Left colon (tissue), 2 donors: ENCODE measurements at places on chromosomes 11 and 22.
A peak's percentile ranks its signal among the peaks of the same experiment; 100 is the strongest.

DNA sequence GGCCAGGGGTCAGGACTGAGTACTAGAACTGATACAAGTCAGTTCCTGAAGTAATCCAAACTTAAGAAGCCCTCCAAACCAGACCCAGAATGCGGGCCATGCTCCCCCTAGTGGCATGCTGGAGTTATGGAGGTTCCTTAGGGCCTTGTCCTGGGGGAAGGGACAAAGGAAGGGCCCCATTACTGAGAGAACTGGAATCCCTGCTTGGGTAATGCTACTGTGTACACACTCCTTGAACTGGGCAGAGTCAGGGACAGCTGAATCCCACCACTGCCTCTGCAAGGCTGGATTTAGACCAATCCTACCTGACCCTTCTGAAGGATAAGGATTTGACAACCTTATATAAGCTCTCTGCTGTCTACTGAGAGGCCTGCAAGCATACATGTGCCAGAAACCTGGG lies 97.3 kb upstream of the AKIP1 start:
- peak; percentile 76 for DNase-seq

DNA sequence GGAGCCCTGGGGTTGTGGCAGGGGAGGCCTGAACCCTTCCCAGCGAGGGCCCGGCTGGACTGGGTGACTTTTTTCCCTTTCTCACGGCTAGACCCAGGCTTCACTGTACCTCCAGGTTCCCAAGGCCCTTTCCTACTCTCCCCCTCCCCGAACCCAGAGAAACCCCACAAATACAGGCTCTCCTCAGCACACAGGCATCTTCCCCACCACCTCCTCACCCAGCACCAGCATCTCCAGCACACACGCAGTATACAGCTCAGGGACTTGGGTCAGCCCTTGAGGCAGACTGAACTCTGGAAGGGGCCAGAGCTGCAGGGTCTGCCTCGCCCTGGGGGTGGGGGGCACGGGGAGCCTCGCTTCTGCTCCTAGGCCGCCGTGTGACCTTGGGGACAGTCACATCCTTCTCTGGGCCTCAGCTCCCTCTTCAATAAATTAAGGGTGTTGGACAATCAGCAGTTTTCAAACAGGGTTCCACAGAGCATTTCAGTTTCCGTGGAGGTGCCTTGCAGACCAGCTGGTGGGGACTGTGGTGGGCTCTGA lies 4.5 kb downstream of the TMPRSS13 start:
- DNase-seq = no peak

- no peak for DNase-seq
These were observed 220.5 kb upstream of the B3GAT1 start for GRCh38 chr11:134632347-134633119.

- DNase-seq = peak; percentile 74
These were observed 13.9 kb downstream of the OTUB1 start for GRCh38 chr11:64000026-64000739.

- no peak for DNase-seq
These were observed 15.6 kb downstream of the UBE2L3 start for GRCh38 chr22:21582801-21583740.

GRCh38 chr11:128544471-128545051 lies 42.8 kb downstream of the ETS1 start:
- no peak for DNase-seq

- no peak for DNase-seq
These were observed 5.2 kb downstream of the MAML2 start for GRCh38 chr11:96337541-96338431.

DNA sequence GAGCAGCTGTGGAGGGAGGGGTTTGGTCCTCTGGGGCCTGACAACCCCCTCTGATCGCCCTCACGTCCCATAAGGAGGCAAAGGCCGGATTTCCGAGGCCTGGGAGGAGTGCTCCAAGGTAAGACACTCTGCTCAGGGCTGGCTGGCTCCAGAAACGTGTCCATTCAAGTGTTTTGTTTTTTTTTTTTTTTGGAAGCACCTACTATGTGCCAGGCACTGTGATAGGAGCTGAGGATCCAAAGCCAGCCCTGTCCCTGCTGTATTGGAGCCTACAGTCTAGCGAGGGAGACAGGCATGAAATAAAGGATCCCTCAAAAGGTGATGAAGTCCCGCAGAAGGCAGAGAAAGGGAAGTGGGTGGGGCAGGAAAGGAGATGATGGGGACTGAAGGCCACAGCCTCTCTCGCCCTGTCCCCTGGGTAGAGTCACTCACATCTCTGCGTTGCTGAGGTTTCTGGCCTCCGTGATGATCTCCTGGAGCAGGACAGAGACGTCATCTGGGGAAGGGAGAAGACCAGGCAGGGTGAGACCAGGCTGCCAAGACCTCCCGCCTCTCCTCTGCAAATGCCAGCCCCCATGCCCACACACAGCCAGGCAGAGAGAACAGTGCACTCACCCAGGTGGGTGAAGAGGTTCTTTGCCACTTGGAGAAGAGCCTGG lies 89.2 kb downstream of the PDE2A start:
- no peak for DNase-seq

GRCh38 chr11:14454861-14455632 lies 44.6 kb downstream of the COPB1 start:
- DNase-seq = no peak

GRCh38 chr22:37343348-37343747 lies 61.0 kb downstream of the CYTH4 start:
- DNase-seq = no peak

DNA sequence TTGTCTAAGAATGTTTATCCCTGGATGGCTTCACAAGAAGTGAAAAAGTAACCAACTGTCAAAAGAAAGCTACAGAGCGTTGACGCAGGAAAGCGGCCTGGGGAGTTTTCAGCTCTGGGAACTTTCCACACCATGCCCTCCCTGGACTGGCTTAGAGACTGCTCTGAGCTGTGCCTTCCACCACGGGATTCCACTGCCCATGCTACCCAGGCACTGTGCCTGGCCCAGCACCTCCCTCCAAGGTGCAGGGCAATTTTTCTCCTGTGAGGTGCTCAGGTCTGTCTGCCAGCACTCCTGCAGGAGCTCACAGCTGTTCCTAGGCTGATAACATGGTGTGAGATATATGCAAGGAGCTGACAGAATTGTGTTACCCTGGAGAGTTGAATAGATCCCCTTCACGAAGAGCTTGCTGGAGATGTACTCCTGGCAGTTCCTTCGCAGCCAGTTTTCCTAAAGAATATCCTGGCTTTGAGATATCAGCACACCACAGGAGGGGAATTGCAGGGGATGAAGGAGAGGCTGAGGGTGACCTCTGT lies 258.3 kb upstream of the B3GAT1 start:
- DNase-seq = no peak

- no peak for DNase-seq
These were observed 117.4 kb downstream of the SGSM3 start for GRCh38 chr22:40487663-40488249.

DNA sequence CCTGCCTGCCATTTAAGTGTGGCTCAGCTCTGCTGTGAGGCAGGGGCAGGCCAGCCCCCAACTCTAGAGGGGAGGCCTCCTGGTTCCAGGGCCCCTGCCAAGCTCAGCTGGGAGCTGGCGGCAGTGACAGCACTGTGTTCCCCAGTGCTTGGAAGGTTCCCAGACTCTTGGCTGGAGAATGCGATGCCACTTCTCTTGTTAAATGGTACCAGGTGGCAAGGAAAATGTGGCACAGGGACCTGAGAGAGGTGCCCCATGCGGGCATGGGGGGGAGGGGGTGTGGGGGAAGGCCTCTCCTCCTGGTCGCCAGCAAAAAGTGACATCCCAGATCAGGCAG lies 8.4 kb upstream of the TNFRSF13C start:
- peak; percentile 4 for DNase-seq

GRCh38 chr11:119626871-119627270 lies 102.1 kb downstream of the NECTIN1 start:
- no peak for DNase-seq

DNA sequence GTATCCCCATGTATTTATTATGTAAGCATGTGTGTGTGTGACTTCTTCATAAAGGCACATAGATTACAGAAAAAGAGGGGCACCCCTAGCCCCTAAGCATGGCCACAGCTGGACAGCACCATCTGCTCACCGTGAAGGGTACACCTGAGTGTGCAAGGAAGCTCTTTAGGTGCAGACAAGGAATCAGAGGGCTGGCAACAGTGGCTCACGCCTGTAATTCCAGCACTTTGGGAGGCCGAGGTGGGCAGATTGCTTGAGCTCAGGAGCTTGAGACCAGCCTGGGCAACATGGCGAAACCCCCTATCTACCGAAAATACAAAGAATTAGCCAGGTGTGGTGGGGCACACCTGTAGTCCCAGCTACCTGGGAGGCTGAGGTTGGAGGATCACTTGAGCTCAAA lies 56.3 kb downstream of the DGCR2 start:
- no peak for DNase-seq

- no peak for DNase-seq
These were observed 16.8 kb upstream of the P2RY2 start for GRCh38 chr11:73201249-73201648.

GRCh38 chr11:118621784-118622375 lies 14.5 kb downstream of the PHLDB1 start:
- DNase-seq = no peak

- DNase-seq = no peak
These were observed 1518.2 kb upstream of the TENM4 start for GRCh38 chr11:80958987-80959386.

DNA sequence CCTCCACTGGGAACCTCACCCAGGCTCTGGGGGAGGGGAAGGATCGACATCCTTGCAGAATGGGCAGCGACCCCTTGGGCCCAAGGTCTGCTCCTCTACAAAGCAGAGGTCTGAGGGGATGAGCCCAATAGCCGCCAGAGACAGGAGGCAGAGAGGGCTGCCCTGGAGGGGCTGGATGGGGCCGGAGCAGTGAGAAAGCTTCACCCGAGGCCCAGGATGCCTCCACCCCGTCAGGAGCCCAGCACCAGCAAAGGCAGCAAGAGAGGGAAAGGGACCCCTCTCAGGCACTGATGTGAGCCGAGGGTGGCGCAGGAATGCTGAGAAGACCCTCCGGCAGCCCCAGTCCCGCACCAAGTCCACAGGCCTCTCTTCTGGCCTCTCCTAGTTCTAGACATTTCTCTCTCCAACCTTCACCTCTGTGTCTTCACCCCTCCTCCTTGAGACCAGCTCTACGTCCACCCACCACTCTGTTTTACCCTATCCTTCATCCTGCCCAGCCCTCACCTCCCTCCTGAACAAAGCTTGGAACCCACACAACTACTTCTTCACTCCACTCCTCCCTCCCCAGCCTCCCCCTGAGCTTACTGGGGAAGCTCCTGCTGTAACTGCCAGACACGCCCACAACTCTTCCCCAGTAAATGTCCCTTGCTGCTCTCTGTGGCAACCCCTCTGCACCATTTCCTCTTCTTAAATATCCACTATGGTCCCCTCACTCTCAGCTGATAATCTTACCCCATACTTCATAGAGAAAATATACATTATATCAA lies 131.9 kb downstream of the MPPED1 start:
- no peak for DNase-seq

DNA sequence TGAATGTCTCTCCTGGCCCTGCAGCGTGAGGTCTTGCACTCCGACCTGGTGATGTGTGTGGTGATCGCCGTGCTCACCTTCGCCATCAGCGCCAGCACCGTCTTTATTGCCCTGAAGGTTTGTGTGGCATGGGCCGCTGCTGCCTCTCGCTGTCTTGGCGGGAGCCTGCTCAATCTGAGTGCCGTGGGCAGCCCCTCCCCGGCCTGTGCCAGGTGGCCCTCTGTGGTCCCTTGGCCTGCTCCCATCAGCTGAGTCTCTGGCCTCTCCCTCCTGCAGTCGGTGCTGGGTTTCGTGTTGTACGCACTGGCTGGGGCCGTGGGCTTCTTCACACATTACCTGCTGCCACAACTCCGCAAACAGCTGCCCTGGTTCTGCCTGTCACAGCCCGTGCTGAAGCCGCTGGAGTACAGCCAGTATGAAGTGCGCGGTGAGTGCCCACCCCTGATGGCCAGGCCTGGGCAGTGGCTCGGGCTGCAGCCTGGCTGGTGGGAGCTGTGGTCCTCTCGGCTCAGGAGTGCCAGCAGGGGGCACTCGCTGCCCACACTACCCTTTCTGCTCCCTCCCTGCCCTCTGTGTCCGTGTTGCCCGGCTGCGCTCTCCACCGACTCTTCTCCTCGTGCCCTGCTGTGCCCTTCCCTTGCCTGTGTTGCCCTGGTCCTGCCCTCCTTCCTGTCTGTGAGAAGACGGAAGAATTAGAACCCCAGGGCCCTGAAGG lies 10.2 kb downstream of the PCNX3 start:
- peak; percentile 74 for DNase-seq

- peak; percentile 71 for DNase-seq
These were observed 9.1 kb downstream of the LMF2 start for GRCh38 chr22:50498322-50498890.

DNA sequence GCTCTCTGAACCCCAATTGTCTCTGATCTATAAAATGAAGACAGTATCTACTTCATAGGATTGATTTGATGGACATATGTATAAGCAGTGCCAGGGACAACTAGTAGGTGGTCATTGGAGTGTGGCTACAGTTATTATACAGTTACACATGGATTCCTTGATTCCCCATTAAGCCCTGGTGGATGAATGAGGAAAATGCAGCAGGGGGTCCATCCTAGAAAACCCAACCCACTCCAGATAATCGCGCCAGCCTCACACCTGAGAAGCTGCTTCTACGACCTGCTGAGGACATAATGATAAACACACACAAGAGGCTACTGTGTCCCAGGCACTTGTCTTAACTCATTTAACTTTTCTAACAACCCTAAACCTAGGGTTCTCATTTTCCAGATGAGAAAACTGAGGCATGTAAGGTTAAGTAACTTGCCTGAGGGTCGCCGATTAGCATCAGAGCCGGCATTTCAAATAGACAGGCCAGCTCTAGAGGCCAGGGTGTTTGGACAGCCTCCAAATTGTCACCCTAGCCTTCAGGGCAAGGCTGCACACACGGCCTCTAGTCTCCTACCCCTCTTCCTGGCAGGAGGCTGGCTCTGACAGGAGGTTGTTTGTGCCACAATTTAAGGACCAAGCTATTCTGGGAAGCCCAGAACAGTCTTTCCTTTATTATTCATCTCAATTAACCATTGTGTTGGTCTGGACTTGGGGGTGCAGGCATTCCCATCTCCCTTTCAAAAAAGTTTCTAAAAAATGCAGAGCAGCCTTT lies 3.8 kb upstream of the C11orf91 start:
- no peak for DNase-seq

DNA sequence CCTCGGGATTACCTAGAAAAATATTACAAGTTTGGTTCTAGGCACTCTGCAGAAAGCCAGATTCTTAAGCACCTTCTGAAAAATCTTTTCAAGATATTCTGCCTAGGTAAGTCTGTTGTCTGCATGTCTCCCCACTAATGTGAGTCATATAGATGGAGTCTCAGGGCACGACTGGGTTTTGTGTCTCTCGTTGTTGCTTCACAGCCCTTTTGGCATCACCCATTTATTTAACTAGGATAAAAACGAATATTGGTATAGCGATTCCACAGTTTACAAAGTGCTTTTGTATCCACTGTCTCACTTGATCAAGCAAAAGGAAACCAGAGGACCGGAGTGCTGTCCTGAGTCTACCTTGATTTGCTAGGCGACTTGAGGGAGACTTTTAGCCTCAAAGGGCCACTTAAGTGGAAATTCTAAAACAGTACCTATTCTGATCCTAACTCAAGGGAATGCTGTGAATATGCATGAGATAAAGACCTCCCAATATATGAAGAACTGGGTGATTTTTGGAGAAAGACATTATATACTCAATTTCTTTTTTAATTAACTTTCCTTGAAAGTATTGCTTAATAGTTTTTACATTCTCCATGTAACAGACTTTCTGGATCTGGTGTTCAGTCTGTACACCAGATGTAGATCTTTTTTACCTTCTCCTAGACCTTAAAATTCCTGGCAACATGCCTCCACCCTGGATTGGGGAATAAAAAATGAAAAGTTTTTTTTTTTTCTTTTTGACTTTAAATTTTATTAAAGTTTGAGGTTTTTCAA lies 590 bp downstream of the NNMT start:
- DNase-seq = no peak
